ENCODE measurements at places on chromosomes 13 and 19. TPM values are rescaled to one million over a fixed set of nuclear protein-coding genes. Genes with fewer than 3 reads are reported as not detected.

SRRM5 gene
- 0.52 TPM for total RNA-seq

ZNF471 gene
- 14.9 TPM for total RNA-seq

LRG1 gene
- 16.2 TPM for total RNA-seq

TMEM255B gene
- total RNA-seq: 17.0 TPM

CERS1 gene
- 1.8 TPM for total RNA-seq

ZNF439 gene
- 16.3 TPM for total RNA-seq

PPM1N gene
- total RNA-seq: 2.2 TPM

TTC9B gene
- total RNA-seq: not detected

C1QTNF9B gene
- not detected for total RNA-seq

GRCh38 chr19:4700693-4700970 is 23.0 kb downstream of the DPP9 start:
- DNase-seq: no peak

DNA sequence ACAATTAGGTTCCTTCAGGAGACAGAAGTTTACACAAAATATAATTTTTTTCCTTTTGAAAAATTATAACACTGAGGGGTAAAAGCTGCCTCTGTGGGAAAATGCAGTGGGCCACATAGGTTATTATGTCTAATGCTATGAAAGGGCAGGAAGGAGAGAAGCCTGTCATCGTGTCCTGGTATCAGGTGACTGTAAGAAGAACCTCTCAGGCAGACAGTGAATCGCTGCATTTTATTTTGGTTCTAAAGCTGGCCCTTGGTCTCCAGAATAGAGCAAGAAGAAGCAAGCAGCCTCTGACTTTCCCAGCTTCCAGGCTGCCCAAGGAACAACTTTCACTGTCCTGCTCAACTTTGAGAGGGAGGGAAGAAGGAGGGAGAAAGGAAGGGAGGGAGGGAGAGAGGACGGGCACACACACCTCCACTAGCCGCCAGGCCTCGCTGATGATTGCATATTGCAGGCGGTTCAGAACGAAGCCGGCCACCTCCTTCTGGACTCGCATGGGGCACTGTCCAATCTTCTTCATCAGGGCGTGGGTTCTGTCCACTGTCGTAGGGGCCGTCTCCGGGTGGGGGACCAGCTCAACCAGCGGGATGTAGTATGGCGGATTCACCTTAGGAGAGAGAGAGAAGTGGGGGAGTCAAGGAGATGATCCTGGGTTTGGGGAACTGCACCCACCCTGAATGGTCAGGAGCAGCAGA is 93.8 kb downstream of the CRYL1 start:
- no peak for DNase-seq

GRCh38 chr19:11345122-11345803 is 805 bp downstream of the TMEM205 start:
- DNase-seq: no peak

GRCh38 chr19:19134687-19135158 is 3.6 kb downstream of the TMEM161A start:
- no peak for DNase-seq

DNA sequence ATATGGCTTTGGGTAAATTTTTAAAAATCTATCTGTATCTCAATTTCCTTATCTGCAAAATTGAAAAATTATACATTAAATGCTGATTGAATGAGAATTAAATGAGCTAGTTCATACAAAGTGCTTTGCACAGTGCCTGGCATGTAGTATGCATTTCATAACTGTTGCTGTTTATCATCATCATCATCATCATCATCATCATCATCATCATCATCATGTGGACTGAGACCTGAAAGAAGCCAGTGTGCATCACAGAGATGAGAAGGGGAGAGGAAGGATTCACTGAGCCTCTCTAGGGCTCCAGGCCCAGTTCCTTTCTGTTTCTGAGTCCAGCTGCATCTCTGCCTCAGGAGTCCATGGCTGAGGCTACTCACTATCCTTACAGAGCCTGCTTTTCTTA is 6.9 kb upstream of the ZC3H13 start:
- DNase-seq: no peak

- no peak for DNase-seq
These were observed 1608.8 kb upstream of the PCDH20 start for GRCh38 chr13:63024458-63024857.

DNA sequence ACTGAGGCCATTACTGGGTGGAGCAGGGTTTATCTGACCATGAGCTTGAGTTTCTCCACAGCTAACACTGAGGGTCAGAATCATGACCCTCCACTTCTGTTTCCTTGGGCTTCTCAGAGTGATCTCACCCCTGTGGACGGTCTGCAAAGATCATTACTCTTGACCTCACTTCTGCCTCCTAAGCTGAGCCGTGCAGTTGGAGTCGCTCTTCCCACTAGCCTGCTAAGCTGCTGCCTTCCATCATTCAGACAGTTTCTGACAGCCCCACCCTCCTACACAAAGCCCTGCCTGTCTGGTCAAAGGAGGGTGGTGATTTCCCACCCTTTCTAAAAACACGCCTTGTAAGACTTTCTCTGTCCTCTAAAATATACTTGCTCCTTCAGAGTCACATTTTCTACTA is 9.3 kb upstream of the FRY start:
- no peak for DNase-seq

- DNase-seq: peak; percentile 77
These were observed 1505.1 kb upstream of the SLC10A2 start for GRCh38 chr13:104571161-104571892.

DNA sequence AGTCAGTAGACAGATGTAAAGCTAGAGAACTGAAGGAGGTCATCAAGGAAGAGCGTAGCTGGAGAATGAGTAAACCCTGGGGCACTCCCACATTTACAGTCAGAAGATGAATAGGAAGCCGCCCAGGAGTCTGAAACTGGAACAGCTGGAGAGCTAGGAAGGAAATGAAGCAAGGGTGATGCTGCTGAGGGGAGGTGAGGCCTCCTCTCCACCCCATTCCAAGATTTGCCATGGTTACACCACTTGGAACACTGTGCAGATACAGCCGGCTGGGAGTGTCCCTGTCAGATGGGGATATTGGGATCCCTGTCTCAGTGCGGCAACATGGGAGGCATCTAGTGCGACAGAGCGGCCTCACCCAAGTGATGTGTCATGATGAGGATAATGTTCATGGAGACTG is 51.8 kb upstream of the GPI start:
- DNase-seq: no peak

DNA sequence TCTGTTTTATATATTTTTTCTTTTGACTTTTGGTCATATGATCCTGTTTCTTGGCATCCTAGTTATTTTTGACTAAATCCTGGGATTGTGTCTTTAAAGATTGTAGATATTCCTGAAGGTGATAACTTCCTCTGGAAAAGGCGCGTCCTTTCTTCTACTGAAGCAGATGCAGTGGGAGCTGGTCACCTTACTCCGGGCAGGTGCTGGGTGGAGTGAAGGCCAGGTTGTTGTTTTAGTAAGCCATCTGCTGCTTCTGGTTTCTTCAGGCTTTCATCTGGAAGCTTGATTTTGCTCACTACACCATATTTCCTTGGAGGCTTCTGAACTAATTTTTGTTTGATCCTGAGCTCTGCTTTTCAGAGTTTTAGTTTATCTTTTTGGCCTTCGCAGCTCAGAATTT is 21.5 kb downstream of the URI1 start:
- no peak for DNase-seq

GRCh38 chr13:66585669-66586203 is 644.4 kb downstream of the PCDH9 start:
- no peak for DNase-seq

DNA sequence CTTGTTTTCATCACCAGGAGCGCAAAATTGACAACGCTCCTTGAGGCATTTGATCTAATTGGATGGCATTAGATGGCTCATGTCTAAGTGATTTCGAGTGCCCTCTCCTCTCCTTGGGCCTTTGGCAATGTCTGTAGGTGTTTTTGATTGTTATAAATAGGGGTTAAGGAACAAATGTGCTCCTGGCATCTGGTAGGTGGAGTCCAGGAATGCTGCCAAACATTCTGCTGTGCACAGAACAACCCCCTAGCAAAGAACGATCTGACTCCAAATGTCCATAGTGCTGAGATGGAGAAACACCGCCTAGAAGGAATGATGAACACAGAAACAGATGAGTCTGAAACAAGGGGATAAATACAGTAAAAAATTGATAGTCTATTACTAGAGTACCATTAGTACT is 68.0 kb upstream of the C1QTNF9B start:
- no peak for DNase-seq

GRCh38 chr13:66503890-66504289 is 726.2 kb downstream of the PCDH9 start:
- no peak for DNase-seq

GRCh38 chr13:76703216-76703615 is 183.0 kb downstream of the KCTD12 start:
- DNase-seq: no peak

DNA sequence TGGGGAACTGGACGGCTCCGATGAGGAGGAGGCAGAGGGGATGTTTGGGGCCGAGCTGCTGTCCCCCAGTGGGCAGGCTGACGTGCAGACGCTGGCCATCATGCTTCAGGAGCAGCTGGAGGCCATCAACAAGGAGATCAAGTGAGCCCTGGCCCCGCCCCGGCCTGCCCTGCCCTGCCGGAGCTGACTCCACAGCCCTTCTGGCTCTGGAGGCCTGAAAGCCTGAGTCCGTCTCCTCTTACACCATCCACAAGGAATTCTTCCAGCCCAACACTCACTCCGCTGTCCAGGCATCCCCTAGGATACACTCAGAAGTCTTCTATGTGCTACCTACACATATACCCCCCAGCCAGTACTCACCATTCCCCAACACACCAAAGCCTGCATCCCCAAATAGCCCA is 17.4 kb downstream of the PPFIA3 start:
- DNase-seq: no peak

- DNase-seq: peak; percentile 61
These were observed 55.4 kb upstream of the UBL3 start for GRCh38 chr13:29905845-29906244.

- no peak for DNase-seq
These were observed 67.9 kb upstream of the FRY start for GRCh38 chr13:31963631-31964030.

GRCh38 chr19:16330368-16330801 is 5.8 kb downstream of the KLF2 start:
- peak; percentile 79 for DNase-seq

GRCh38 chr13:109707742-109708617 is 78.4 kb downstream of the IRS2 start:
- no peak for DNase-seq
